GM12878 (cell line): ENCODE measurements at places on chromosomes 4 and X.

- no peak for DNase-seq
- H3K4me3 ChIP-seq, result no peak overlapping the region
- no peaks in the 10 kb centered on the region for H3K4me1 ChIP-seq
- H3K27ac ChIP-seq, result no peak overlapping the region
- no peaks in the 10 kb centered on the region for H3K36me3 ChIP-seq
Measured at GRCh38 chrX:17242470-17242869, 132.5 kb upstream of the NHS start.

- peaks cover 9% of the 10 kb centered on the region; the same call in 1 of the 2 replicates for H3K4me1 ChIP-seq
- H3K27ac ChIP-seq, result no peak overlapping the region
- H3K36me3 ChIP-seq, result no peaks in the 10 kb centered on the region
- no peak for DNase-seq
- H3K4me3 ChIP-seq, result no peak overlapping the region
Measured at GRCh38 chr4:128550060-128550459, 259.4 kb upstream of the JADE1 start.

DNA sequence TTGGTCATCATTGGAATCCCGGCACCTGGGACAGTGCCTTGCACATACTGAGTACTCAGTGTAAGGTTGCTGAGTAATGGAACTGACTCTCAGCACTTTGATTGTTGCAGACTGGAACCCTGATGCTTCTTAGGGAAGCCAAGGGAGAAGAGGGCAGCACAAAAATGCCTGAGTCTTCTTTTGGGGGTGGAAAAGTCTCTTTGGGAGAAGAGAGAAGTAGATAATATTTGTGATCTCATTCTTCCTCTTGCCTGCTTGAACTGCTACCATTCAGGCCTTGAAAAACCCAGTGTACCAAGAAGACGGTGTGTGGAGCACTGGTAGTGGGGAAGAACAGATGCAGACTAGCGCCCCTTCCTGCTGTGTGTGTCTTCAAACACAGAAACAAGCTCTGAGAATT lies 12.3 kb downstream of the SFRP2 start:
- peaks cover 3% of the 10 kb centered on the region; the same call in 1 of the 2 replicates for H3K27me3 ChIP-seq
- no peak overlapping the region for H3K4me3 ChIP-seq
- no peak for DNase-seq
- H3K4me1 ChIP-seq, result 0 out of 2 replicates have a peak, but pooled peaks cover 3% of the 10 kb centered on the region

DNA sequence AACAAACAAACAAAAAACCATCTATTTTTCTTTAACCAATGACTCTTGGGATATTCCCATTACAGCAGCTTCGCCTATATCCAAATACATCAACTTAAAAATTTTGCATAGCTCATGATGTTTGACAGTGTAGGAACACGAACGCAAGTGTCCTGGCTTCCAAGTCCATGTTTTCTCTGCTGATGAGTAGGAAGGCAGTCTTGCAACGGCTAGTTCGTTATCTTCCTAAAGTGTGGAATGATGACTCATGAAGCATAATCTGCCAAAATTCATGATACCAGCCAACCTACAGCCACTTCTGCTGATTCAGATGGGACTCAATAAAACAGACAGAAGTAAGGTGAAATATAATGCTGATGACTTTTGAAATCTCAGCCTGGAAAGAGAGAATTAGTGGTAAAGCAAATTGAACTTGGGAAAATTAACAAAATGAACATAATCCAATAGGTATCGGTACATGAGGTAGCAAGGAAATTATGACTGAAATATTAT lies 6.4 kb upstream of the SEPTIN11 start:
- H3K27me3 ChIP-seq, result no peaks in the 10 kb centered on the region
- DNase-seq, result no peak
- peaks cover 3% of the 10 kb centered on the region; the same call in 1 of the 2 replicates for H3K4me1 ChIP-seq
- no peaks in the 10 kb centered on the region for H3K36me3 ChIP-seq
- no peak overlapping the region for H3K4me3 ChIP-seq

GRCh38 chrX:56343219-56343618 lies 111.1 kb downstream of the KLF8 start:
- DNase-seq, result no peak
- H3K36me3 ChIP-seq, result no peaks in the 10 kb centered on the region
- no peaks in the 10 kb centered on the region for H3K4me1 ChIP-seq
- no peaks in the 10 kb centered on the region for H3K27me3 ChIP-seq
- no peak overlapping the region for H3K4me3 ChIP-seq

GRCh38 chr4:4501679-4502078 lies 40.2 kb downstream of the STX18 start:
- H3K4me1 ChIP-seq, result peaks cover 9% of the 10 kb centered on the region
- no peak for DNase-seq
- no peak overlapping the region for H3K4me3 ChIP-seq
- H3K36me3 ChIP-seq, result no peaks in the 10 kb centered on the region

GRCh38 chrX:118795528-118796280 lies 27.9 kb upstream of the ZCCHC12 start:
- no peaks in the 10 kb centered on the region for H3K27me3 ChIP-seq
- no peak for DNase-seq
- no peaks in the 10 kb centered on the region for H3K36me3 ChIP-seq

- no peaks in the 10 kb centered on the region for H3K4me1 ChIP-seq
- H3K27ac ChIP-seq, result no peak overlapping the region
- H3K27me3 ChIP-seq, result no peaks in the 10 kb centered on the region
- H3K4me3 ChIP-seq, result no peak overlapping the region
Measured at GRCh38 chrX:105543283-105543682, 279.1 kb upstream of the NRK start.
